ENCODE measurements at places on chromosomes 1 and 21.

DNA sequence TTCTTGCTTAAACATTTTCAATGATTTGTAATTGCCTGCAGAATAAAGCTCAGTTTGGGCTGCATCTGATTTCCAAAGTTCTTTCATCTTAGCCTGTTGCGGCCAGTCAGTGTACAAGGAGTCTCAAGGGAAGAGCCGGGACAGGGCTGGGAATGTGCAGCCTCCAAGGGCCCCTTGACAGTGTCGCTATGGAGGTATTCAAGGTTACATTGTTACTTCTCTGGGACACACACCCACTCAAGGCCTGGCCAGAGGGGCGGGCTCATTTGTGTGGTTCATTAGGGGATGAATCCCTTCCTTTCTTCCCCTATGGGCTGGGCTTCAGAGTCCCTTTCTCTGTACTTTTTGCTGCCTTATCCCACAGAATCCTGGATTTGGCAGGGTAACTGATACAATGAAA is 107.6 kb upstream of the CSF3R start:
- no peak for DNase-seq

DNA sequence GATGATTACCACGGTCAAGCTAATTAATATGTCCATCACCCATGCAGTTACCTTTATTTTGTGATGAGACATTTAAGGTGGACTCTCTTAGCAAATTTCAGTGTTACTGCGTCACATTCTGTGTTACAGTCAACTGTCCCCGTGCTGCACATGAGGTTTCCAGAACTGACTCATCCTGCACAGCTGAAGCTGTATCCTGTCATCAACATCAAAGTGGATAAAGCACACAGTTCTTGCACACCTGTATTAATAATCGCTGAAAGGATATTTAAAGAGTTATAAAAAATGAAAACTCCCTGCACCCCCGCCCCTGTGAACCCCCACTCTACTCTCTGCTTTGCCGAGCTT is 3.4 kb upstream of the KRTAP10-5 start:
- DNase-seq, result no peak

DNA sequence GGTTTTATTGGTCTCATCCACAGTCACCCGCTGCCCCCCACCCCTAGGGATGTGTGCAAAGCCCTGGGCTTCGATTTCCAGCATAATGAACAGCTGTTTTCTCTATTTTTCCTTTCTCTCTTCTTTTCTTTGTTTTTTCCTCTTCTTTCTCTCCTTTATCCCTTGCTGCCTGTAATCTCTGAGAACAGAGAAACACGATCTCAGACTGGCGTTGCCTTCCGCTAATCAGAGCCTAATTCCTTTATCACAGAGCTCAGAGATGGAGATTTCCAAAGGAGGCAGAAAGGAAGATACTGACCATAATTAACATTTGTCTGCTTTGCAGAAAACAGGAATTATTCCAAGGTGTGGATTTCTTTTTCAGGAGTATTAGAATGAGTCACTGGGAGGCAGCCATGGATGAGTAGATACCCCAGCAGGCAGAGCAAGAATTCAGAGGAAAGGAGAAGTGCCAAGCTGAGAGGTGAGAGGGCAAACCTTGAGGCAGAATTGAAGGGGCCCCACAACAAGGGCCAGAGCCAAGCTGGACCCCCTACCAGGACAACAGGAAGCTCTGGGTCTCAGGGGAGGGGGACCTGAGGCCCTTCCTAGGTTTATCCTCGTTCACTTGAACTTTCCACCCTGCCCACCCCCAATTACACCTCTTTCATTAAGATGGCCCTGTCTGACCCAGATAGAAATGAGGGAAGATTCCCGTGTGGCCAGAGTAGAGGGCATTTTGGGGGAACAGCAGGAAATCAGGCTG is 33.3 kb downstream of the MATN1 start:
- DNase-seq, result no peak

DNA sequence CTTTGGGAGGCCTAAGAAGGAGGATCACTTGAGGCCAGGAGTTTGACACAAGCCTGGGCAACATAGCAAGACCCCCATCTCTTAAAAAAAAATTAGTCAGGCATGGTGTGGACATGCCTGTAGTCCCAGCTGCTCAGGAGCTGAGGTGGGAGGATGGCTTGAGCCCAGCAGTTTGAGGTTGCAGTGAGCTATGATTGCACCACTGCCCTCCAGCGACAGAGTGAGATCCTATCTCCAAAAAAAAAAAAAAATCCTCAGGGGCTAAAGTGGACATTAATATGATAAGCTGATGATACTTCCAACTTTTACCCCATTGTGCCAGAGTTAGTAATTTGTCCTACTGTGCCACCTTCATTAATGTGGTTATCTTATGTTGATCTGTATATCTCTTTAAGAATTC is 327.8 kb upstream of the FMN2 start:
- DNase-seq, result no peak

DNA sequence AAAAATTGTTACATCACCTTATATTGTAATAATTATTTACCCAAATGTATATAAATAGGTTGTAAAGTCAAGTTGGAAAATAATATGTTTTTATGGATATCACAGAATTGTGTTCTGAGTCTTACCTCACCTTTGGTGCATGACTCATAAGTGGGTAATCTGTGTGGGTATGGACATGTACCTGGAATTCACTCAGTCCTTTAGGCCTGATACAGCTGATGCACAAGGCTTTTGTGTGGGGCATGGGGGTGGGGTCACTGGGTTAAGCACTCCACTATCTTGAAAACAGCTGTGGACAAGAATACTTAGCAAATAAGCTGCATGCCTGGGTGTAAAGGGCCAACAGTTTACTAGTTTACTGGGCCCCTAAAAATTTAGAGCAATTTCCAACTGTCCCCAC is 34.4 kb downstream of the INKA2 start:
- DNase-seq, result no peak

DNA sequence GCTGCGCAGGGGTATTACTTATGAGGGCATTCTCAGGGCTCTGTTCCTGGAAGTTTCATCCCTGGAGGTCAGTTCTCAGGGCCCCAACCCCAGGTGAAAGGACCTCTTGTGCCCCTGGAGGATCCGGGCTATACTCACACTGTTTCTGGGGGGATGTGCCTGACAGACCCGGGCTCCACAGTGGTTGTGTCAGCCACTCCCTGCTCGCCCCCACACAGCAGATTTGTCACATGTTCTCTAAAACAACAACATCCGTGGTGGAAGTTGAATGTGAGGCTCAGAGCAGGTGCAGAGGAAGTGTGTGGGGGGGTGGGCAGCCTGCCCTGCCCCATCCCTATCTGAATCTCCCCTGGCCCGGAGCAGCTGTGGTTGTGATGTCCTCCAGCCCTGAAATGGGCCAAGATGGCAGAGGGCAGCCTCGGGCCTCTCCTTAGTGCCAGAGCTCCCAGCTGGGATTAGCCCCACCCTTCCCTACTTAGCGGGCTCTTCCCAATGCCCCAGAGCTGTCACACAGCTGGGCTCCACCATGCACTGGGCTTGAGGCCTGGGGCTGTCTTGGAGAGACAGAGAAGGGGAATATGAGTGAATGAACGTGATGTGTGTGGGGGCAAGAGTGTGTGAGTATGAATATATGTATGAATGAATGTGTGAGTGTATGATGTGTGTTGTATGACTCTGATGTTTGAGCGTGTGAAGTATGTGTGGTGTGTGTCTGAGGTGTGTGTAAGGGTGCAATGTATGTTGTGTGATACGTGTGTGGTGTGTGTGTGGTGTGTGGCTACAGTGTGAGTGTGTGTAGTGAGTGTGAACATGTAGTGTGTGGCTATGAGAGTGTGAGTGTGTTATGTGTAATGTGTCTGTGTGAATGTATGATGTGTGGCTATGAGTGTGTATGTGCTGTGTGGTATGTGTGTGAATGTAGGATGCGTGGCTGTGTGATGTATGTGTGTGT is 1.5 kb upstream of the FCMR start:
- no peak for DNase-seq

Measured in GM12891 (cell line).